Esophagus muscularis mucosa (tissue), 4 donors: ENCODE measurements at places on chromosomes 2 and 18. TPM values are rescaled to one million over a fixed set of nuclear protein-coding genes. Genes with fewer than 3 reads are reported as not detected.

LRRTM1 gene
- total RNA-seq: 1.2 TPM

GRCh38 chr2:210919128-210919527, 362.7 kb downstream of the CPS1 start:
- H3K4me3 ChIP-seq: no peak overlapping the region
- no peaks in the 10 kb centered on the region for H3K36me3 ChIP-seq
- no peaks in the 10 kb centered on the region for H3K4me1 ChIP-seq
- H3K27ac ChIP-seq: no peak overlapping the region

DNA sequence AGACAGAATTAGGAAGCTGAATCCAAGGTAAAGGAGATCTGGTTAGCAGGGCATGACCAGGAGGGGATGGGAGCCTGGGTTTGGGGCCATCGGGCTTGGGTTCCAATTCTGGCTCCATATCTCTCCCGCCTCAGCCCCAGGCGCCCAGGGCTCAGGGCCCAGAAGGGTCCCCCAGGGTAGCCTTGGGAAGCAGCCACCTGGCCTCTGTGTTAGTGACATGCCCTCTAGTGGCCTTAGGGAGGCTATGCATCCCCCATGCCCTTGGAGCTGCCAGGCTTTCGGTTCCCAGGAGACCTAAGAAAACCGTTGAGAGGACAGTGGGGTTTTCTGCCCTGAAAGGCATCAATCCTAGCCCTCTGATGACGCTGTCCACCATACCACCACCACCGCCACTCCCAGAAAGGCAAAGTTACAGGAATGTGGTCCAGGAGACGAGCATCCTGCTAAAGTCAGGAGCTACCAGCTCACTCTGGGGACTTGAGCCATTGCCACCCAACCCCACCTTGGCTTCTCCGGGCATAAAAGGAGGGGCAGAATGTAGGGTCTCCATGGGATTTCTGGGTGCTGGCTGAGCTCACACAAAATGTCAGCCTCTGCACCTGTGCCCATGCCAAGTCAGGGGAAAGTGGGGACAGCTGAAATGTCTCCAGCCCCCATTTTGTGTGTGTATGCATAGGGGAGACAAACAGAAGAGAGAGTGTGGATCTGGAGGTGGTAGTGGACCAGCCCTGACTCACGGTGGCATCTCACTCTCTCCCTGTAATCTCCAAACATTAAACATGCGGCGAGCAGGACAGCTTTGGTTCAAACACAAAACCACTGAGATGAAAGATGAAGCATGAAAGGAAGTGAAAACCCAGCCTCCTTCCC, 56.5 kb downstream of the EMX1 start:
- H3K36me3 ChIP-seq: peaks cover 5% of the 10 kb centered on the region
- no peaks in the 10 kb centered on the region for H3K4me1 ChIP-seq
- no peak overlapping the region for H3K4me3 ChIP-seq
- DNase-seq: no peak
- no peak overlapping the region for H3K27ac ChIP-seq

POLE4 gene
- 22.0 TPM for total RNA-seq

DNA sequence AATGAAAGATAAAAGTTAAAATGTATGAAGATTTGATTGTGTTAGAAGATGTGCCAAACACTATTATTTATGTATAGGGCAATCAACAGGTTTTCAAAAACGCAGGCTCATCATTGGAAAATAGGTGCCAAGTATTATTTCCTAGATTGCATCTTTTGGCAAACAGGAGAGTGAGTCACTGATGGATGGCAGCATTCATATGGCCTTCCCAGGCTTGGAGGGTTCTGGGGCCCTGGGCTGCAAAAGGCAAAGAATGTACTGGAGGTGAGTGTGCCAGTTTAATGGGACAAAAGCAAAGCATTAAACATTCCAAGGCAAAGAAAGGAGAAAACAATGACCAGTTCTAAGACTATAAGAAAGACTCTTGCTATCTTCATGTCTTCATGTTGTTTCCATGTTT, 379.4 kb downstream of the RIT2 start:
- no peak for DNase-seq
- no peaks in the 10 kb centered on the region for H3K36me3 ChIP-seq
- no peak overlapping the region for H3K27ac ChIP-seq
- no peaks in the 10 kb centered on the region for H3K4me1 ChIP-seq
- no peak overlapping the region for H3K4me3 ChIP-seq
- H3K27me3 ChIP-seq: no peaks in the 10 kb centered on the region

GRCh38 chr2:2758793-2759367, 427.8 kb upstream of the MYT1L start:
- no peak for DNase-seq
- no peak overlapping the region for H3K27ac ChIP-seq
- H3K4me3 ChIP-seq: no peak overlapping the region
- peaks cover 11% of the 10 kb centered on the region for H3K4me1 ChIP-seq
- H3K36me3 ChIP-seq: no peaks in the 10 kb centered on the region

- H3K27ac ChIP-seq: no peak overlapping the region
- H3K4me3 ChIP-seq: no peak overlapping the region
- no peaks in the 10 kb centered on the region for H3K36me3 ChIP-seq
- H3K4me1 ChIP-seq: no peaks in the 10 kb centered on the region
- no peaks in the 10 kb centered on the region for H3K27me3 ChIP-seq
These were observed 32.3 kb upstream of the VWC2L start for GRCh38 chr2:214378455-214379103.
